Breast epithelium (tissue), 4 donors: ENCODE measurements at places on chromosomes 5 and 9.

- no peak for DNase-seq
Measured at GRCh38 chr5:83179966-83180365, 102.6 kb downstream of the XRCC4 start.

DNA sequence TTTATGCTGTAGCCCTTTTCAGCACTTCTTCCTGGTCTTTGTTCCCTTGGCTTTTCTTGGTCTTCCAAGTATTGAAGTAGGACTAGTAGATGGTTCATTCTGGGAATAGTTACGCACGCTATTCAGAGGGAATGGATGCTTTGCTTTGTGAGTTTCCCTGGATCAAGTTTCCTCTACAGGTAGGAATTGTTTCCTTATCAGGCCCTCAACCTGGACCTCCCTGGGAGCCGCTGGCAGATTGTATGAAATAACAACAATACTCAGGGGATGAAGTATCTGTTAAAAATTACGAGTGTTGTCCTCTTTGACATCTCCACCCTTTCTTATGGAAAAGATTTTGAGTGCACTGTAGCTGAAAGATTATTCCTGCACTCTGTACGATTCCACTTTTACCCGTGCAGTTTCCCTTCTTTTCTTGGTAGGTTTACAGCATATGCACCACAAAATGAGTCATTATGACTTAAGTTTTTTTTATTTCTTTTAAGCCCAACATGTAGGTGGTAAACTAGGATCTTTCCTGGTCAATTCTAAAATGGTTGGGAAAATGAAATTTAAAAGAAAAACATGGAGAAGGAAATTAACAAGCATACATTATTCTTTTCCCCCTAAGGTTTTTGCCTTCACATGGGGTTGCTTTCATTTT, 57.9 kb downstream of the ARHGAP26 start:
- no peak for DNase-seq

DNA sequence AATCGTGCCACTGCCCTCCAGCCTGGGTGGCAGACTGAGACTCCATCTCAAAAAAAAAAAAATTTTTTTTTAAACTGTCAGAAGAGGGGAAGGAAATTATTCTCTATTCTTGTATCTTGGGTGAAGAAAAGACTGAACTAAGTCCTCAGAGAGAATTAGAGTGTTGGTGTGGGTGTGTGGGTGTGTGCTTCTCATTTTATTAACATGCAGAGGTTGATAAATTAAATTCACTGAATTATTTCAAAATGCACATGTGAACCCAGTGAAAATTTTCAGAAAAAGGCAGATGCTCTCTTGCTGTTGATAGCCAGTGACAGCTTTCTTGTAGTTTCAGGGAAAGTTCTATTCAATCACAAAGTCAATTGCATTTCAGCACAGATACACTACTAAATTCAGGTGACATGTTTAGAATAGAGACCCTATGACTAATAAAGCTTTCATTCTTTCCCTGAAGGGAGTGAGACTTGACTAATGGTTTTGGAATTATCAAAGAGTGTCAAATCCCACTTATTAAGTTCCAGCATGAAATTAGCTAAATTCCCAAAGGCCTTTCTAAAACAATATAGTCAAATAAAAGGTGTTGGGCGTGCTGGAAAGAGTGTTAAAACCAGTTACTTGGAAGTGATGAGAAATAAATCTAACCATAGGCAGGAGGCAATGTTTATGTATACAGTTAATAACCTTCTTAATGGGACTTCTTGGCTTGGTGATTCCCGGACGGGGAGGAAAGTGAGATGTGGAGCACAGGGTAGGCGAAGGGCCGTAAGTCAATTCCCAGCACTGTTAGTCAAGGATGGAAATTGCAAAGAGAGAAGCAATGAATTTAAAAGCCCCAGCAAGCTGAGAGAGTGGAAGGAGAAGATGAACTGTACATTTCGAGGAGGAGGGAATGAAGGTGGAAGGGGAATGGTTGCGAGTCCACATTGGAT, 103.2 kb upstream of the SPATA31D4 start:
- no peak for DNase-seq

DNA sequence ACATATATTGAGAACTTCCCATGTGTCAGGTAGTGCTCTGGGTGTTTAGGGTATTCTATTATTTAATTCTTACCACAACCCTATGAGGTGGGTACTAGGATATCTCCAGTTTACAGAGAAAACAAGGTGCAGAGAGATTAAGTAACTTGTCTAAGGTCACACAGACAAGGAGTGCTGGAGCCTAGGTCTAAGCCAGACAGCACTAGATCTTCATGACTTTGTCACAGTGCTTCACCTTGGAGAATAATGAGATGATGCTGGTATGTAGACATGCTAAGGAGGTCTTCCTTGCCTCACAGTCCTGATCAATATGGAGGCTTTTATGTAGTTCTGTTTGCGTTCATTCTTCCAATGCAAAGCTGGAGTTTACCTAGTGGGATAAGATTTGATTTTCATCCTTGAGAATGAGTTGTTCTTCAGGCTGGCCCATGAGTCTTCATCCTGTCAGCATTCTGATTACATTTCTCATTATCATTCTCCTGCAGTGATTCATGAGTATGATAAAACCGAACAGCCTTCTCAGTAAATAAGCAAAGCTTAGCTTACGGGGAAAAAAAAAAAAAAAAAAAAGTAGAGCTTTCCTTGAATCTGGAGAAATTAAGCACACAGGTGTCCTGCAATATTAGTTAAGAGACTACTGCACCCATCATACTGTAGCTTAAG, 176.3 kb downstream of the C9orf152 start:
- no peak for DNase-seq

DNA sequence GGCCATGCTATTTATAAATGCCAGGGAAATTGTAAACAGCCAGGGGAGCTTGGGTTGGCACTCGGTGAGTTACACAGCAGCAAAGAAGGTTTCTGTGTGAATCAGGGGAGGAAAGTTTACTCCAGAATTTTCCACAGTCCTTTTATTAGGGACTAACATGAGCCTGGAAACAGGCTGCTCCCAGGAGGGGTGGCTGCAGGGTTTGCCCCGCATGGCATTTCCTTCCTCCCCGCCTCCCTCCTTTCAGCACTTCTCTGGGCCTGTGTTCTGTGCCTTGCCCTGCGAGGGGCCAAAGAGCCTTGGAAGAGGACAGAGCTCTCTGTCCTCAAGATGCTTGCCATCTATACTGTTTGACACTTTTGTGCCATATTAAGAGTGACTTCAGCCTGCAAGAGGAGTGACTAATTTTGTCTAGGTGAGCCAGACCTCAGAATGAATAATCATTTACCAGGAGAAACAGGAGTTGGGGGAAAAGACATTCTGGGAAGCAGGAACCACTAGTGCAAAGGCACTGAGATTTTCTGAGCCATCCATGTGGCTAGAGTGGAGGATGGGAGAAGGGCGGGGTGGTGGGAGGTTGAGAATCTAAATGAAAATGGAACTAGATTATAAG, 1.8 kb downstream of the GSN start:
- no peak for DNase-seq

GRCh38 chr9:112757282-112757883, 6.8 kb downstream of the SNX30 start:
- no peak for DNase-seq

GRCh38 chr5:141528291-141528984, 39.6 kb downstream of the PCDHGC5 start:
- no peak for DNase-seq

GRCh38 chr5:166909926-166910325, 1381.5 kb upstream of the WWC1 start:
- no peak for DNase-seq

- no peak for DNase-seq
Measured at GRCh38 chr5:162429142-162429541, 361.6 kb downstream of the GABRG2 start.

DNA sequence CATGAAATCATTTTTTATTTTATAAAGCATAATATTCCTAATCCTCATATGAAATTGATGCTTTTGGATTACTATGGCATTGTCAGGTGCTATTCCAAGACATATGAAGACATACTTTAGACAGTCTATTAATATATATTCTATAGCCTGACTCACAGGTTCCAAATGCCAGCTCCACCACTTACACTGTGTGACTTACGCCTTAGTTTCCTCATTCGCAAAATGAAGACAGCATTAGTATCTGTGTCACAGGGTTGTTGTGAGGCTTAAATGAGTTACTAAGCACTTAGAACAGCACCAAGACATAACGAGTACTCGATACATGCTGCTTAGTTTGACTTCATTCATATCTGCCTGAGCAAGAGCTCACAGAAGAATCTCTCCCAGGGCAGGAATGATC, 132.2 kb upstream of the PTGER4 start:
- no peak for DNase-seq

GRCh38 chr9:114169952-114170770, 14.8 kb downstream of the COL27A1 start:
- no peak for DNase-seq

DNA sequence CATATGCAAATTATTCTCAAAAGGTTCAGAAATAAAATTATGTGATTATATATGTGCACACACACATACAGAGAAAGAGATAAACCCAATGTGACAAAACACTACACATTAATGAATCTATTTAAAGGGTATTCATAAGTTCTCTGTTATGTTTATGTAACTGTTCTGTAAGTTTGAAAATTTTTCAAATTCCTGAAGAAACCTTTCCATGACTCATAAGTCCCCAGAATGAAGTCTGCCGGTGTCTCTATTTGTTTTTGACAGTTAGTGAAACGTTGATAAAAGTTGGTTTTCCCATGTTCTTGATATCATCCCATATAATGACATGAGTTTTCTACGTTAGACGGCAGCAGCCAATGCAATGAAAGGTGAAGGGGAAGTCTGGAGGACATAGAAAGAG, 199.5 kb upstream of the PUM3 start:
- DNase-seq, result no peak

GRCh38 chr9:28616310-28616709, 1043.0 kb upstream of the C9orf72 start:
- no peak for DNase-seq

GRCh38 chr5:84480873-84481637, 96.4 kb upstream of the EDIL3 start:
- DNase-seq, result no peak

DNA sequence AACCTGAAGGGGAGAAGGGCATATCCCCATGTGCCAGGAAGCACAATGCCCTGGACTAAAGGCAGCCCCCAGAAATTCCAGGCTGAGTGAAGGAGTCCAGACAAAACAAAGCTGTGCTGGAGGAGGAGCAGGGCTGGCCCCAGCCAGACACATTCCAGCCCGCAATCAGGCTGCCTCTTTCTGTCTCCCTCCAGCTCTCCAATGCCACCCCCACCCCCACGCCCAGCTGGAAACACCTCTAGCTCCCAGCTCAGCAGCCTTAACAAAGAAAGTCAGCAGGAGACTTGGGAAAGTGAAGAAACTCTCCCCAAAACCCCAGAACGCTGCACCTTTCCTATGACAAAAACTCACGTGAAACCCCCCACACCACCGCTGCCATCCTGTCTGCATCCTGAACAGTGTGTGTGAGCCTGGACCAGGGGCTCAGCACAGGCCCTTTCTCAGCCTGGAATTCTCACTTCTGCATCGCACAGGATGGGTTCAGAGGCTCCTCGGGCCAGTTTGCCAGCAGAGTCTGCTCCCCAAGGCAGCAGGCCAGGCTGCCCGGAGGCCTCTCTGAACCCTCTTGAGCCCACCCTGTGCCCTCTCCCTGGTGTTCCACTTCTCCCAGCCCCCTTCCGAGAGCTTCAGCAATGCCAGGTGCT, 96.2 kb upstream of the ICE1 start:
- no peak for DNase-seq

GRCh38 chr5:51433052-51433710, 49.9 kb downstream of the ISL1 start:
- DNase-seq, result no peak

DNA sequence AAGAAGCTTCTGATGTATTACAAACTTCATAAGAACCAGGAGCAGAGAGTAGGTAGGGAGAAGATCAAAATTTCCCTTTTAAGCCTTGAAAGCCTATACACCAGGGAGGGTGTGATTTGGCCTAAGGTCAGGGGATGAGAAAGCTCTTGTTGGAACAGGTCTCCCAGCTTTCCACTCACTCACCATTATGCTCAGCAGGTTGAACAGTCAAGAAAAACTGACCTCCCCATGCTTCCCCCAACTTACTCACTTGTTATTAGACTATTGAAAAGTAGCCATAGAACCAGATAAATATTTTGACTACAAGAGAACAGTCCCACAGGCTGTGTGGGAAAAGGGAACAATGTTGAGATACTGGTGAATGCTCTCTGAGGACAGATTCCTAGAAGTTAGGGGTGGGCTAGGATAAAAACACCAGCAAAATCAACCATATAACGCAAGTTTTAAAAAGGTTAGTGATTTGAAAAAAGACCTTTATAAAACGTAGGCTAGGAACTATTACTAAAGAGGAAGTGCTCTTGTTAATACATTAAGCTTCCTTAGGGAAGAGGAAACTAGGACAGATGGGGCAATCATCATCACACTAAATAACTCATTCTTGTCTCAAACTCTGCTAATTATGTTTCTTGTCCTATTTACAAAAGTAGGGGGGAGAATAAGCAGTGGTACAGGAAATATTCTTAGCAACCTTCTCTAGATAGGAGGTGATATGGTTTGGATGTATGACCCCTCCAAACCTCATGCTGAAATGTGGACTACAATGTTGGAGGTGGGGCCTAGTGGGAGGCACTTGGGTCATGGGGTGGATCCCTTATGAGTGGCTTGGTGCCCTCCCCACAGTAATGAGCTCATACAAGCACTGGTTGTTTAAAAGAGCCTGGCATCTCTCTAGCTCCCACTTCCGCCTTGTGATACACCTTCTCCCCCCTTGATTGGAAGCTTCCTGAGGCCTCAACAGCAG, 31.0 kb downstream of the PCDHGC5 start:
- DNase-seq, result no peak

DNA sequence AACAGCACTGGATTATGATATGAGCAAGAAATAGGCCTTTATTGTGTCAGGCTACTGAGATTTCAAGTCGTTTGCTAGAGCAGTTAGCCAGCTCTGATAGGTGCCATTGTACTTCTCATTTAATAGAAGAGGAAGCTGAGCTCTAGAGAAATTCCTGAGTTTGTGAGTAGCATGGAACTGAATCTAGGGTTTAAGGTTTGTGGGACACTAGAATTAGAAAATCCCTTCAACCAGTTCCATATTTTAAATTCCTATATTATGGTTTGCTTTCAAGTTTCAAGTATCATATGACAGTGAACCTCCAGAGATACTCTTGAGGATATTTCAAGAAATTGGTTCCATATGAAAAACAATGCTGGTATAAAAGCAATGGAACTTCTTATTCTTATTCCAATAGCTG, 87.6 kb downstream of the ANKRD55 start:
- no peak for DNase-seq
